ENCODE measurements at places on chromosomes 16 and 17. TPM values are rescaled to one million over a fixed set of nuclear protein-coding genes. Genes with fewer than 3 reads are reported as not detected.
A peak's percentile ranks its signal among the peaks of the same experiment; 100 is the strongest.

MXRA7 gene
- 42.0 TPM for polyA plus RNA-seq

DNA sequence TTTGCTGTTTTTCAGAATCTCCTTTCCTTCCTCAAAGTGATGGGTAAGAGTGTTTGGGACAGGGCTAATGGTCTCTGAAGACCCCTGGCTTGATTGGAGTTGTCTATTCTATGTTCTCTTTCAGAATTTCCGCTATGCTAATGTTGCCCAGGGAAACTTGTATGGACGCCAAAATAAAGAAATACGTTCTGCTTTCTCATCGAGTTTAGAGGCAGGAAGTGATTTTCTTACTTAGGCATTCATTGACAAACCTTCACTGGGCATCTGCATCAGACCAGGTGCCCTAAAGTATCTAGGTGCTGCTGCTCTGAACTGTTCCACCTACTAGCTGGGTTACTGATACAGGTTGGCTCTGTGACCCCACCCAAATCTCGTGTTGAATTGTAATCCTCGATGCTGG, 787.9 kb upstream of the EEF2KMT start:
- DNase-seq, result no peak

DNA sequence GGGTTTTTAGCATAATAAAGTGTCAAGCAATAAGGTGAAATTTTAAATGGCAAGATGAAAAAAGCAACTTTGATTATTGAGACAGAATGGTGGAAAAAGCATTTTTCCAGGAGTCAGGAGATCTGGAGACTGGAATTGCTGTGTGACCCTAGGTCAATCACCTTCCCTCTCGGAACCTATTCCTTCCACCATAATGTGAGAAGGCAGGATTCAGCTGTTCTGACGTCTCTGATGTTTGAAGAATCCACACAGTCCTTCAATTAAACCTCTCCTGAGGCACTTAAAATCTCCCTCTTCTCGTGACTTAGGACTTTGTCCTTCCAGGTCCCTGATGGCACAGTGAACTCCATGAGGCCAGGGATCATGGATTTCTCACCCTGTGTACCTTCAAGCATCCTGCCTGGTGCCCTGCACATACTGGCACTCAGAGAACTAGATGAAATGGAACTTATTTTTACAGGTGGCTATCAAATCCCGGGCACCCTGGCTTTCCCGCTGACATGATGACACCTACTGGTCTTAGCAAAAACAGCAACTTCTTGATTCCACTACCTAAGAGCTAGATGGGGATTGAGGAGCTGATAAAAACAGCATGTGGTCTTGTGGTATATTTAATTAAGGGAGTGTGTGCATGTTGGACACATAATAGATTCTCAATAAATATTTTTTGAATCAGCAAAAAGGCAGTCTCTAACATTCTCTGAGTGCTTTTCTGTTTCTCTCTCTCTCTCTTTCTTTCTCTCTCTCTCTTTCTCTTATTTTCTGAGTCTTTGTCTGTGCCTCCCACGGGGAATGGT, 2.3 kb upstream of the CCDC182 start:
- peak; percentile 74 for DNase-seq

GRCh38 chr17:32297860-32298259, 32.2 kb downstream of the RHBDL3 start:
- no peak for DNase-seq

- DNase-seq, result no peak
Observed at GRCh38 chr16:50280932-50281331, 14.6 kb downstream of the ADCY7 start.

- no peak for DNase-seq
Observed at GRCh38 chr16:73997340-73997711, 299.3 kb upstream of the PSMD7 start.

DNA sequence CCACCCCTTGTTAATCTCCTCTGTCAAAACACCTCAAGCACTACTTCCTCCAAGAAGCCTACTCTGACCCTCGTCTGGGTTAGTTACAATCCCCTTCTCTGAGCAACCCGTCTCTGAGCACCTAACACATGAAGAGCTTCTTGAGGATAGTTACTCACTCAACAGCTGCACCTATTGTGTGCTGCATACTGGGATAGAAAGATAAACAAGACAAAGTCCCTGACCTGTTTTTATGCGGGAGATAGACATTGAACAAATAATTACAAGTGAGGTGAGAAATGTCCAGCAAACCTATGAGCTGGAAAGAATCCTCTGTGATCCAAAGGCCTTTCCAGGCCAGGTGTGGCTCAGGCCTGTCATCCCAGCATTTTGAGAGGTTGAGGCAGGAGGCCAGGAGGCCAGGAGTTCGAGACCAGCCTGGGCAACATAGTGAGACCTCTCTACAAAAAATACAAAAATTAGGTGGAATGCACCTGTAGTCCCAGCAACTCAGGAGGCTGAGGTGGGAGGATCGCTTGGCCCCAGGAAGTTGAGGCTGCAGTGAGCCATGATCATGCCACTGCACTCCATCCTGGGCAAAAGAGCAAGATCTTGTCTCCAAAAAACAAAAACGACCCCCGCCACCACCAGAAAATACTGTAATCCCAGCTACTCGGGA, 5.5 kb upstream of the ZNF771 start:
- no peak for DNase-seq

GRCh38 chr16:15404792-15405191, 9.2 kb downstream of the MPV17L start:
- no peak for DNase-seq

DNA sequence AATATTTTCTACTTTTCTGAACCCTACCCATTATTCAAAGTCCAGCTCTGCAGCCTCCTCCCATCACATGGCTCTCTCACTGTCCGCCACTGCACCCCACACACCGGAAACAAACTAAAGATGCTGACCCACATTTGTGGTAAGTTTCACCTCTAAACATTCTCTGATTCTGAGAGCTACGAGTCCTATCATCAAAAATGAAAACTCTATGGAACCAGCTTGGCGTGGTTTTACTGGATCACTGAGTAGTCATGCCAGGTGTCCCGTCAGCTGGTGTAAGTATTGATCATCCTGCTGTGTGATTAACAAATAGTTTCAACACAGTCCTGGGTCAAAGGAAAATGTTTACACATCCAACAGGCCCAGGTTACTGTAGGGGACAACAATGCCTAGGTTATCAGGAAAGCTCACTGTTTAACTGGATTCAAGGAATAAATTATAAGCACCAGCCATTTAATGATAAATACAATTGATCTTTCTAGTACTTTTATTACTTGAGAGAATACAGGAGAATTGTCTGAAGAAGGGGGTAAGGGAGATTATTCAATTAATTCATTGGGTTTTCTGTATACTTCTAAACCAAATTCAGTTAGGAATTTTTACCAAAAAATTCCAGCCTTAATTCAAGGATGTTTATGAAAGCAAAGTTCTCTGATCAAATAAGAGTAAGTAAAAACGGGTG, 33.9 kb downstream of the CYTH1 start:
- DNase-seq, result no peak
